Caco-2 (cell line): ENCODE measurements at places on chromosomes 13 and 19.

DNA sequence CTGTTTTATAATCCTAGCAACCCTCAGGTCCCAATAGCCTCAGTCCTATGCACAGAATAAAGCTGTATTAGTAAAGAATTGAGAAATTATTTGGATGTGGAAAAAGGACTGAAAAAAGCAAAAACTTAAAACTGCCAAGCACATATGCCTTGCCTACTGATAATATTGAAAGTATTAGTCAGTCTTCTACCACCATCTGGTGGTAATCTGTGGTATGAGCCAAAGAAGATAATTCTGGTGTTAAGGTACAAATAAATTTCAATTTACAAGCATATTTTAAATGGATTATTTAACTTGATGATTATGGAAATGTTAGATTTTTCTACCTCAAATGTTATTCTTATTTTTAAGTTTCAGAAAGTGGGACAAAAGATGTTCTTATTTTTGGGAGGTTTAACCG lies 460.3 kb upstream of the KLHL1 start:
- DNase-seq = no peak

DNA sequence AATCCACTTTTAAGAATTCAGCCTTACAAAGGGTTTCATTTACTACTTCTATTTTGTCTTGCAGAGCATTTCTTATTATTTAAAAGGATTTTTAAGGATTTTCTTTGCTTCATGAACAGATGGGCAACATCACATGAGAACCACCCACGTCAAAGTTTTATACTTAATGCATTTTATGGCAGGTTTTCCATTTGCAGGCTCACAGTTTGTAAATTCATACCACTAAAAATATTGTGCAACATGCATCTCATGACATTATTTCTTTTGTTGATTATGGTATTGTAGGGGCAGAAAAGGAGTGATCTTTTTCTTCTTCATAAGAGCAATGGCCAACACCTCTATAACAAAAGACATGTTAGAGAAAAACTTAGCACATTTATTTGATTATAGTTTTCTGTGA lies 554.0 kb upstream of the SPRY2 start:
- DNase-seq = no peak

- no peak for DNase-seq
Measured at GRCh38 chr13:110319397-110319773, 12.3 kb downstream of the COL4A2 start.

GRCh38 chr13:43267916-43268315 lies 244.5 kb downstream of the DNAJC15 start:
- DNase-seq = no peak

DNA sequence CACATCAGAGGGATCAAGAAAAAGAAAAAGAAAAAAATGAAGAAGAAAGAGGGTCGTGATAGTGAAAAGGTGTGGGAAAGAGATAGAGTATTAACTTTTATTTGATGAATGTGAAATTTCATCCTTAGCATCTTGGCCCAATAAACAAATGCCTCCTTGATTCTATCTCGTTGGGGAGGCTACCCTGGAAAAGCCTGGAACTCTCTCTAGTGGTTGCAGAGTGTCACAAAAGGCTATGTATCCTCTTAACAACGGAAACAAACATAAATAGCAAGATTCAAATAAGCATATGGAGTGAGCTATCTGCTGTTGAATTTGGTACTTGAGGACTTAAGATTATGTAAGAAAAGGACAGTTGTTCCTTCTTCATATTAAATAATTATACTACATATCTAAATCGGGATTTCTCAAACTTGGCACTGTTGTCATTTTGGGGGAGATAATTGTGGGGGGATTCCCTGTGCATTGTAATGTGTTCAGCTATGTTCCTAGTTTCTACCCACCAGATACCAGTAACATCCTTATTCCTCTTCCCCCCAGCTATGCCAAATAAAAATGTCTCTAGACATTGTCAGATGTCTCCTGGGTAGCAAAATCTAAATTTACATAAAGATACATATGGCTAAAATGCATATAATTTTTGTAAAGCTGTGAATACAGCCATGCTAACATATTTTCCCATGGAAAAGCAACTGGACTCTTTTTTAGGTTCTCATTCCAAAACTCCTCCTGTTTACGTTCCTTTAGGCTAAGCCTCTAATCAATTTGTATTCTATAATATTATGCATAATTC lies 557.2 kb downstream of the DCT start:
- no peak for DNase-seq

DNA sequence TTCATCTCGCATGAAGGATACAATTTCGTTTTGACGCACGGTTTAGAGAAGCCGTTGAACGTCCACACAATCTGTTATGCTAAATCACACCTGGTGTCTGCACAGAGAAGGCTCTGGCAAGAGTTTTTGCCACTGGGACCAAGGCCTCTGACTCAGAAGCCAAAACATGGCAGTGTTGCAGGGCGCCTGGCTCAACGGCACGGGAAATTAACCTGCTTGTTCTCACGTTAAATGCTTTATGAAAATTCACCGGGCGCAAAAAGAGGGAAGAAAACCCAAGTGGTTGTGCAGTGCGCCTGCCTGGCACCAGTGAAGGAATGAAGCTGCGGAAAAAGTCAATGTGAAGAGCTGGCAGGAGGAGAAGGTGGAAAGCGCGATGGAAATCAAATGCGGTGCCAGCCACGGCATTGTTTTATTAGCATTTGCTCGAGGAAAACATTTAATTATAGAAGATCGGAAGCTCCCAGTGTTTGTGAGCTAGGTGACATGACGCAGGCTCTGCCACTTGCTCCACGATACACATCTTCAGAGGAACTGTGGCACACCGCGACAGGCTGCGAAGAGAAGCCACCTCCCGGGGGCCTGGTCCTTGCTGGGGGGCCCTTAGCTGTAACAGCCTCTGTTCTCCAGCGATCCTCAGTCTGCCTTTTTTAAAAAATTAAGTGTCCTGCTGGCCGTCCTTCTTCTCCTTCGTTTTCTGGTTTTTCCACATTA lies 126.2 kb downstream of the ZIC5 start:
- no peak for DNase-seq

GRCh38 chr13:97600458-97601075 lies 166.6 kb downstream of the RAP2A start:
- no peak for DNase-seq

DNA sequence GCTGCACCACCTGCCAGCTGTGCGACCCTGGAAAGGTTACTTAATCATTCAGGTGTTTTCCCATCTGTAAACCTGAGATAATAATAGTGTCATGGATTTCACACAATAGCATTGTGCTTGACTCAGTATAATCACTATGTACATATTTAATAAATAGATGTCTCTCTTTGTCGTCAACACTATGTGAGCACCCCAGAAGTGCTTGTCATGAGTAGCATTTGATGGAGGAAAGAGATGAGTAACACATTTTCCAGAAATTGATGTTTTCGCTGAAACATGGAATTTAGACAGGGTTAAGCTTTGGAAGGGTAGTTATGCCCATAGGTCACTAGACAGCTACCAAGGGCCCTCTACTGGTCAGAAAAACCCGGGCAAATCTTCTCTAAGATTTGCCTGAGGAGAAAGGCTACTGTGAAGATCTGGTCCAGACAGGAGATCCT lies 9.5 kb upstream of the MBNL2 start:
- no peak for DNase-seq

DNA sequence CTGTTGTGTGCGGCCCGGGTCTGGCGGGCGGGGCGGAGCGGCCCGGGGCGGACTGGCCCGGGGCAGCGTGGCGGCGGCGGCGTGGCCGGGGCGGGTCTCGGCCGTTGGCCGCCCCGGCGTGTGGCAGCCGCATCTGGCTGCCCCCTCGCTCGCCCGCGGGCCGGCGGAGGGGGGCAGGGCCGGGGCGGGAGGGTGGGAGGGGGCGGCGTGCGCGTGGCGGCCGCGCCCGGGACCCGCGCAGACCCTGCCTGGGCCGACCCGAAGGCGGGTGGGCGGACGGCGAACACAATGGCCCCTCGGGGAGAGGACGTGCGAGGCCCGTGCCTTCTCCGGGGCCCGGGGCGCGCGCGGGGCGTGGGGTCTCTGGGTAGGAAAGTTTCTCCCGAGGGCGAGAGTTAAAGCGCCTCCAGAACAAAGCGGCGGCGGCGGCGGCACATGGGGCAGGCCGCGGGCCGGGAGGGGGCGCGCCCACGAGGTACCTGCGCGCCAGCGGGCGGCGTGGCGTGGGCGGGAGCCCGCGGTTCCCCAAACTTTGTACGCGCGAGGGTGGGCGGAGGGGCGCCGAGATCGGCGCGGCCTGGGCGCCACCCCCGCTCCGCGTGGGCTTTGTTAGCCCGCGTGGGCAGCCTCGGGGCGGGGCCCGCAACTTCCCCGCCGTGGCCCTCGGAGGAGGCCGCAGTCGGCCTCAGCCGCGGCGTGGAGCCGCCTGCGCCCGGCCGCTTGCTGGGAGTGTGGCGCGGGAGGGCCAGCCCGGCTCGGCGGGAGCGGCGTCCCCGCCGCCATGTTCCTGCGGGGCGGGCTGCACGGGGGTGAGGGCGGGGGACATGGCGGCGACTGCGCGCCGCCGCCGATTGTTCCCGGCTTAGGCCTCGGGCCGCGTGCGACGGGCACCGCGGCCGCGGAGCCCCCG lies 764 bp downstream of the MIR17HG start:
- peak; percentile 58 for DNase-seq

DNA sequence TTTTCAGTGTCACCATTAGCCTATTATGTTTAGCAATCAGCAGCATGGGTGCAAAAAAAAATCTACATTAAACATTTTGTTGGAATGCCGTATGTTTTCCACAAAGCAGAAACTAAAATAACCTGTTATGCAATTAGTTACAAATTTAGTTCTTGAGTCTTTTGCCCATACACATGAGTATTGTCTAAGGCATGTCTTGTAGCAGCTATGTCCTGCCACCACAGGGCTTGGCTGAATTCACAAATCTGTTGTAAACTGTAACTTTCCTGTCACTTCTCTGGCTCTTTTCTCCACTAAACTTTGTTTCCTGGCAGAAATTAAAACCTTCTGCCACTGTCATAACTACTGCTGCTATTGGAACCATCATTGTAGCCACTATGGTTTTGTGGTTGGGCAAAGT lies 277.9 kb upstream of the SPRY2 start:
- DNase-seq = no peak

DNA sequence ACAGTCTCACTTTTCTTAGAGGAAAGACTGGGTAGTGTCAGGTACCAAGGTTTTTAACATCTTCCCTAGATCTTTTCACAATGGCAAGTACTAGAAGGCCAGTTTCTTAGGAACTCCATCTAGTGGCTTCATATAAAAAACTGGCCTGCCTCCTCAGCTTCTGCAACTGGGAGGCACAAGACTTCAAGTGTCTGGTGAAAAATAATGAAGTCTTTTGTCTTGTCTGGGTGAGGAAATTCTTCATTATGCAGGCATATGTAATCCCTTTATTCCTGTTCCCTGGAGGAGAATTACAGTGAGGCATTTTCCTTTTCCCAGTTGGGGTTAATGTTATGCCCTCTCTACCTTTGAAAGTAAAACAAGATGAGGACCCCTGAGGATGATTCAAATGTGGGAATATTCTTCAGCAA lies 300.5 kb downstream of the NALCN start:
- no peak for DNase-seq

GRCh38 chr19:32599736-32600157 lies 18.8 kb downstream of the PDCD5 start:
- peak; percentile 60 for DNase-seq

- DNase-seq = peak; percentile 66
Measured at GRCh38 chr19:55304279-55304978, 20.6 kb downstream of the BRSK1 start.

GRCh38 chr13:29718694-29719093 lies 123.2 kb upstream of the SLC7A1 start:
- DNase-seq = no peak

- DNase-seq = no peak
Measured at GRCh38 chr13:66995203-66995611, 234.9 kb downstream of the PCDH9 start.

DNA sequence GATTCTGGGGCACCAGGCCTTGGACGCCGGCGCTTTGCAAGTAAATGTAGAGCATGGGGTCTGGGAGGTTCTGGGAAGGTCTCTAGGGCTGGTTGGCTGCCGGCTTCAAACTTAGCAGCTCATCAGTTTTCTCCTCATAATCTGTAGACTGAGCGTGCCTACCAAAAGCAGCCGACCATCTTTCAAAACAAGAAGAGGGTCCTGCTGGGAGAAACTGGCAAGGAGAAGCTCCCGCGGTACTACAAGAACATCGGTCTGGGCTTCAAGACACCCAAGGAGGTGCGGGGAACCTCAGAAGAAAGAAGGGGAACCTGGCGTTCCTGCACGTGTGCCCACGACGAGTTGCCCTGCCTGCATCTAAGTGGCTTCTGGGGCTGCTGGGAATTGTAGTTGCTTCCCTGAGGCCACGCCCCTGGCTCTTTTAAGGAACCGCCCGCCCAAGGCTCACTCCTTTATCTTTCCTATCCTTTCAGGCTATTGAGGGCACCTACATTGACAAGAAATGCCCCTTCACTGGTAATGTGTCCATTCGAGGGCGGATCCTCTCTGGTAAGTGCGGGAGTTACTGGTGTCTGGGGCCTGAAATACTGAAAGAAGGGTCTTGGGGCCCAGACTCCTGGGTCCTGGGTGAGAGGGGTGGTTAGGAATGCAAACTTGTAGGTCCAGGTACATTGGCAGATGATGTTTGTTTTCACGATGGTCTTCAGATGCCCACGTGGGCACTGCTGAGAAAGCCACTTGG lies 984 bp downstream of the RPS11 start:
- DNase-seq = peak; percentile 62

GRCh38 chr13:44768239-44768638 lies 192.1 kb upstream of the TSC22D1 start:
- DNase-seq = no peak

- no peak for DNase-seq
Measured at GRCh38 chr13:22592515-22592914, 588.3 kb upstream of the SGCG start.

GRCh38 chr19:45876411-45877197 lies 9.3 kb downstream of the IRF2BP1 start:
- DNase-seq = no peak

GRCh38 chr13:60662595-60662994 lies 265.6 kb downstream of the TDRD3 start:
- no peak for DNase-seq

- DNase-seq = no peak
Measured at GRCh38 chr19:31952693-31953092, 392.7 kb upstream of the ZNF507 start.

- no peak for DNase-seq
Measured at GRCh38 chr13:106630650-106631049, 62.7 kb upstream of the ARGLU1 start.

GRCh38 chr19:35135389-35135909 lies 590 bp upstream of the LGI4 start:
- DNase-seq = peak; percentile 89

- no peak for DNase-seq
Measured at GRCh38 chr13:71768881-71769280, 98.1 kb downstream of the DACH1 start.

GRCh38 chr13:50845211-50845610 lies 1.7 kb upstream of the DLEU7 start:
- DNase-seq = no peak
